ENCODE measurements at places on chromosomes 1 and 21.
A peak's percentile ranks its signal among the peaks of the same experiment; 100 is the strongest.

DNA sequence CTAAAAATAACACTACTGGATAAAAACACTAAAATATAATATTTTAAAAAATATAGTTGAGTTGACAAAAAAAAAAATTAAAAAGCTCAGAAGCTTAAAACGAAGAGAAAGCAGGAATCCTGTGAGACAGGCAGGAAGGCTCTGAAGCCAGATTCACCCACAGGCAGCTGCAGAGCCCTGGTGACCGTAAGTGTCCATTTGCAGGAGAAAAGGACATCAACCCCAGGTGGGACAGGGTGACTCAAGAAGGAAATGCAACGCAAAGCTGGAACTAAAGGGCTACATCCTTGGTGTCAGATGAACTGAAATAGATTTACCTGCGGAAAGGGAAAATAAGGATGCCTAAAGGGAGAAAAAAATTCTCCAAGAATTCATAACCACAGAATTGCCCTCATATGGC lies 46.8 kb downstream of the USP24 start:
- no peak for DNase-seq

DNA sequence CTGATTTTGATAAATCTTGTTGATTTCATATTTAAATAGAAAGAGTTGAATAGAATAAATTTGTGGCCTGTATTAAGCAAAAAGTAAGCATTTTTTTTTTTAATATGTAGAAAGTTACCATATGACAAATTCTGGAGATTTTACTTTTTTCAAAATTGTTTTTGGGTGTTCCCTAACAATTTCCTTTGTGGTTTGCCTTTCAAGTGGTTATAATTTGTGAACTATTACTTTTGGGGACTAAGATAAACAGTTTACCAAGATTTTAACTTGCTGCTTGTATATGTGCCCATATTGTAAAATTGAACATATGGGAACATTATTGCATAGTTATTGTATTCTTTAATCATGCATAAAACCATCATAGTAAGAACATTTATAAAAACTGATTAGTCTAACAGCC lies 34.6 kb downstream of the SLC30A7 start:
- no peak for DNase-seq

DNA sequence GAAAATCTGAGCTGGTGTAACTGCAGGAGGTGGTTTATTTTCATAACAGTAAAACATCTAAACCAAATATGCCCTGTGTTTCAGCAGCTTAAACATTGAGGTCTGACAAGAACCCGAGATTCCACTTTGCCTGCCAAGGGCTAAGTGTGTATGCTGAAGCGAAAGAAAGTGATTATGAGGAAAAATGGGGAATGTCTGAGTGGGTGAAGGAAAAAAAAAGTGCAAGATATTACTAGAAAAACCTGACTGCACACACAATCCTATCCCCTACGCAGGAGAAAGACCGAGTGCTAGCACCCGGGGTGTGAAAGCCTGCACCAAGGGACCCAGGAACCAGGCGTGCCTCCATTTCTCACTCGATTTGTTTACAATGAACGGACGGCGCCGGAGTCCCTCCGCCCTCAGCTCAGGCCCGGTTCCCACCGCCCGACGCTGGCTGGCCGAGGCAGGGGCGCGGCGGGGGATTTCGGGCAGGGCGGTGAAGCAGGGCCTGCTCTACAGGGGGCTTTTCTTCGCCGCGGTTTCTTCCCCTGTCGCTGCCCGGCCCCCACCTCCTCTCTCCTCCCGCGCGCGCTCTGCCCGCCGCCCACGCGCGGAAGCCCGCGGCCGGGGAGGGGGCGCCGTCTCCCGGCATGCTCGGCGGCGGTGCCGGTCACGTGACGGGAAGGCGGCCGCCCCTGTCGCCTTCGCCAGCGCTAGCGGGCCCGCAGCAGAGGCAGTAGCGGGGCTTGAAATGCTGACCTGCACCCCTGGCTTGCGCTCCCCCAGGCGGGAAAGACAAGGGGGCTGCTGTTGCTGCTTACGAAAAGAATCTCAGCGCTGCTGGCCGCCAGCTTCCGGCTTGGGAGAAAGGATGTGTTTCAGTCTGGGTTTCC lies 35.9 kb downstream of the ITPKB start:
- DNase-seq = peak; percentile 61

DNA sequence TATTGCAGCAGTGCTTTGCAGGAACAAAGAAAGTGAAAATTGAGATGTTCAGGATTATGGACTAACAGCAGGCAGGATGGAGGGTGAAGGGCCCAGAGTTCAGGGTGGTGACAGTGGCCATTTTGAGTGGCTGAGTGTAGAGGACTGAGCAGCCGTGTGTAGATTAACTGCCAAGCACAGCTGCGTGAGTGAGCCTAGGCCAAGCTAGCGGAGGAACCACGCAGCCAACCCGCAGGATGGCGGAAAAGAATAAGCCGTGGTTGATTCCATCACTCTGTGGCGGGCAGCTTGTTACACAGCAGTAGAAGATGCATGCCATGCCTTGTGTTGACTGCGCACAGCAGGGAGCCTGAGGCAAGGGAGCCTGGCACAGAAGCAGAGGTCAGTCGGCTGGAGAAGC lies 102.5 kb upstream of the KIF26B start:
- DNase-seq = no peak

- DNase-seq = no peak
Measured at GRCh38 chr1:157007306-157007705, 38.2 kb downstream of the ARHGEF11 start.

DNA sequence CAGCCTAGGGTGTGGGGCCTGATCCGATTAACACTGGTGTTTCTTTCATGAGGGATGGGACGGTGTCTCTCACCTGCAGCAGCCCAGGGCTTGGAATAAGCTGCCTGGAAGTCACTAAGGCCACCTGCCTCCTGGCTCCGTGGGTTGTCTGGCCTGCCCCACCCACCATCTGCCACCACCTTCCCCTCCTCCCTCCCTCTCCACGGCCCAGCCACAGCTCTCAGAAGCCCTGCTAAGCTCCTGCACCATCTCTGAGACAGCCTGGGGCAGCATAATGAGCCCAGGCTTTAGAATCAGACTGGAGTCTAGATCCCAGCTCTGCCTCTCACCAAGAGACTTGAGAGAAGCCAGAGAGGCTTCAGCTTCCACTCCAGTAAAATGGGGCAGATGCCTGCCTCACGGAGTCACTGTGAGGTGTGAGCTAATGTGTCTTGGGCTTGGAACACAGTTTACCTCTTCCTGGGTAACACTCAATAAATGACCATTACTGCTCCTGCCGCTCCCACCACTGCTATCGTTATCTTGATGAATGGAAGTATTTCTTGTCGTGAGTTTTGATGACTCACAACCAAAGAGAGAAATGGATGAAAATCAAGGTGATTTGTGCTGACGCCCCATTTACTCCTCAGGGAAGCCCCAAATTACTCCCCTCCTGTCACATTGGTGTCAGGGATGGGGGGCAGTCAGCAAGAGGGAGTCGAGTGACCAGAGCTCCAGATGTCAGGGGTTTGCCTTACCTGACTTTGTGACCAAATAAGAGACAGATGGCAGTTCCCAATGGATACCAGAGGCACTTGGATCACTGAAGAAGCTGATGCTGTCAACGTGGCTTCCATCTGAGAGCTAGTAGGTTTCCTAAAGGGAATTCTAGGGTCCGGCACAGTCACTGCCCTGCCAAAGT lies 23.5 kb upstream of the C1QA start:
- no peak for DNase-seq

DNA sequence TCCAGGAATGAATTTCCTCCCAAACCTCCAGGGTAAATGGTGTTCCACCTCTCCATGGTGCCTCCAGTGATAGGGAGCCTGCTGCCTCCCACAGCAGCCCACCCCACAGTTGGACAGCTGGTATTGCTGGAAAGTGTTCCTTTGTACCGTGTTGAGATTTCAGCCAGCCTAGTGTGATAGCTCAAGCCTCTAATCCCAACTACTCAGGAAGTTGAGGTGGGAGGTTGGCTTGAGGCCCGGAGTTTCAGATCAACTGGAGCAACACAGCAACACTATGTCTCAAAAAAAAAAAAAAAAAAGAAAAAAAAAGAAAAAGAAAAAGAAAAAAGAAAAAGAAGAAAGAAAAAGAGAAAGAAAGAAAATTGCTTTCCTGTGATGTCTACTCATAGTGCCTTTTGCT lies 96.1 kb downstream of the CHD1L start:
- DNase-seq = no peak

GRCh38 chr1:223147873-223148272 lies 4.8 kb upstream of the TLR5 start:
- no peak for DNase-seq

DNA sequence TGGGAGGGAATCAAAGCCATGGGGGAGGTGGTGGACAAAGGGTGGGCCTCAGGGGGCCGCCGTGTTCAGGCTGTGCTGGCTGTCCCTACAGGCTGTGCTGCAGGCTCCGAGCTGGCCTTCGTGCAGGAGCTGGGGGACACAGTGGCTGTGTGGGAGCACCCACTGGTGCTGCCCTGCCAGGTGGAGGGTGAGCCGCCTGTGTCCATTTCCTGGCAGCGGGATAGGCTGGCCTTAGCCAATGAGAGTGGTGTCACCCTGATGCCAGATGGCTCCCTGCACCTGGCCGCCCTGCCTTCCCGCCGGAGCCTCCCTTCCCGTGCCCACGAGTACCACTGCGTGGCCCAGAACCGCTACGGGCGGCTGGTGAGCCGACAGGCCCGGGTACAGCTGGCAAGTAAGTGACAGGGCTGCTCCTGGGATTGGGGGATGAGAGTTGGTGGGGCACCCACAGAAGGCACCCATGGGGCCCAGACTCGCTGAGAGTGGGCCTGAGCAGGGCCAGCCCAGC lies 20.2 kb downstream of the SLC27A3 start:
- no peak for DNase-seq

GRCh38 chr1:157363660-157364140 lies 188.6 kb downstream of the FCRL5 start:
- peak; percentile 51 for DNase-seq

- no peak for DNase-seq
Measured at GRCh38 chr1:48028218-48029069, 31.3 kb upstream of the TRABD2B start.

DNA sequence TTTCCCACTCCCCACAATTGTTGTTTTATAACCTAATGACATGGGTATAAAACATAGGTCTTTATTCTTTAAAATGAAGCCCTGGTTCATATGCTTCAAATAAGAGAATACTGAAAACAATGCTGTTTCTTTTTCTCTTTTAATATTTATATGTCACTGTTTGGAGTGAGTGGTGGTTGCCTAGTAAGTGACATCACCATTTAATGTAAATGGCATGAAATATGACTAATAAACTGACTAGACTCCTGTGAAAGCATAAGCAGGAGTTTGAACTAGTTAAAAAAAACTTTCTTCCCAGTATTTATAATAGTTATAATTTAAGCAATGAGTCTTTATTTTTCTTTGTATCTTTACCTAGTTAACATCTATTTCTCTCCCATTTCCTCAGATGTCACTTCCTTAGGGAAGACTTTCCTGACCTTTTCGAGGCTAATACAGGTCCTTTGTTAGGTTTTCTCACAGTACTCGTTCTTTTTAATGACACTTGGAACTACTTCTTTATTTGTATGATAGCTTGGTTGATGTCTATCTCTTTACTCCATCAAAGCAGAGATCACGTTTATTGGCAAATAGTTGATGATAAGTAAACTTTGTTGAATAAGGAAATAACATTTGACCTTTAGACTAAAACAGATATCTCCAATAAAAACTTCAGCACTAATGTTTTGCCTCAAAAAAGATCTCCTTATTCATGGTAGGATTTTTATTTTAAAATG lies 105.4 kb upstream of the PDC start:
- DNase-seq = no peak

DNA sequence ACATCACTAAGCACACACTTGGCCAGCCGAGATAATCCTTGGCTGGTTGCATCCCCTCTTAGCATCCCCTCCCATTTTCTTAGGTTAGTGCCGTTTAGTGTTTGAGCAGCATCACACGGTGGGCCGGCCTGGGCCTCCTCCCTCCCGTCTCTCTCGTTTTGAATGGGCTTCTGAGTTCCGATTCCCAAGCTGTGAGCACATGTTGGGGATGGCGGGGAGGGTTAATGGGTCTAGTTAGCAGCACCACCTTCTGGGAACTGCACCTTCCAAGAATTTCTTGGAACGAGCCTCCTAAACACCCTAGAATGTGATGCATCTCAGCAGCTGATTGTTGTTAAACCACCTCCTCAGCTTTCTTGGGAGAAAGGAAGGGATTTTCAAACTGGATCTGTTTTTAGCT lies 73.3 kb downstream of the CNIH3 start:
- no peak for DNase-seq
